Type B pancreatic cell (in vitro differentiated cells): ENCODE measurements at places on chromosomes 2 and 18. TPM values are rescaled to one million over a fixed set of nuclear protein-coding genes. Genes with fewer than 3 reads are reported as not detected.

DNA sequence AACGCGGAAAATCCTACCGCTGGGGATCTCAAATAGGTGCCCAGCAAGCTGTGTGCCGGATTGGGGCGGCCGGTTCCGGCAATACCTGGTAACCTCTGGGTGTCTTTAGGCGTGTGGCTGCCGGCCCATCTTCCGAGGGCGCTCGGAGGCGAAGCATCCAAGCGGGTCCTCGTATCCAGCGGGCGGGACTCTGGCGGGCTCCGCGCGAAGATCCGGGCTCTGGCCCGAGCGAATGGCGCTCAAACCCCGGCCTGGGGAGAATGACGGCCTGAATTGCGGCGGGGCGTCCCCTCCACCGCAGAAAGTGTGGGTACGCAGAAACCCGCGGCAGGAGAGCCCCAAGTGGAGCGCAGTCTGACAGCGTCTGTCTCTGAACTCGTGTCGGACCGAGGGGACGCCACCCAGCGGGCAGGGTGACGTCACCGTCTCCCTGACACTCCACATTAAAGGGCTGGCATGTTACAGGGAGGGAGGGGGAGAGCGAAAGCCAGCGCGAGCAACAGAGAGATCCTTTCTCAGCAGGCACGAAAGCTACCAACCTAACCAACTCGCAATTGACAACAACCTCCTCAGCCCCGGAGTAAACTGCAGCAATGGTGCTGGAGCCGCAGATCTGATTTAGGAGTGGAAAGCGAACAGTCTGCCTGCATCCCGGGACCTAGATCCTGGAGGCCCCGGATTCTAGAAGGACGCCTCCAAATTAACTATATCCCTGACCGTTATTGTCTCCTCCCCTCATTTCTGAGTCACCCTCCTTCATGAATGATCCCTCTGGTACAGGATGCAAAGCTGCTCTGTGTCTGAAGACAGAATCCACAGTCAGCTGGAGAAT lies at the start of gene SKOR2:
Gene SKOR2, minus strand, starts transcription at position 372 of the 832 bp plus-strand sequence. CDS start 2,477 bp downstream, outside the sequence.
- no peak for DNase-seq

DNA sequence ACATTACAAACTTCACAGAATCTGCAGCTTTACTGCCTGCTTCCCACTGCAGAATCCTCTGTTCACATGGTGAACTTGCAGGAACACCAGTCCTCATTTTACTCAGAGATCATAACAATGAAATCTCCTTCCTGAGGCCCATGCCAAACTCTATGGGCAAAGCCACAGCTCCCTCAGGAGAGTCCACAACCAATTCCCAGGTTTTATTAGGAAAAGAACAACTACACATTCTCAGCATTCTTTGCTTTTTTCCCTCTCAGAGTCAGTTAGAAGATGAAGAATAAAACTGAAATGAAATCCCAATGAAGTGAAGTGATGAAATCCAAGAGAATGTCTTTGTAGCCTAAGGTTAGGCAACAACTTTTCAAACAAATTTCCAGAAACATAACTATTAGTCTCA lies 233.7 kb downstream of the DSEL start:
- DNase-seq, result no peak

DNA sequence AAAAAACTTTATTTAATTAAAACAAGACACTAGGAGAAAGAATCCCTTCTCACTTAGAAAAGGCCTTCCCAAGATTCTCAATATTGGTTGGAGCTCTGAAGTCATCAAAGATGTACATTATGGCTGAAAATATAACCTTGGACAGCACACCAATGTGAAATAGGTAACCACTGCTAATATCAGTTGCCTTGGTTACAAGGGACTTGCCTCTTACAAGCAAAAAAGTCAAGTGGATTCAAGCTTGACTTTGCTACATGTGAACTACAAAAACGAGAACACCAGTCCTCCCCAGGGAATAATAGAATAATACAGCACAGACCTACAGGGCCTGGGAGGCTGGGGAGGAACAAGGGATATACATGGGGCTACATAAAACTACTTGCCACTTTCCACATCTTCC lies 46.1 kb downstream of the NABP1 start:
- DNase-seq, result no peak

- DNase-seq, result no peak
These were observed 44.2 kb upstream of the ITSN2 start for GRCh38 chr2:24404491-24404921.

- DNase-seq, result no peak
These were observed 55.2 kb upstream of the BCL11A start for GRCh38 chr2:60608679-60609078.

The ZNF519 gene
- total RNA-seq, result 10.5 and 31.4 TPM in 2 replicates

The CPLX4 gene
- not detected in 2 replicates for total RNA-seq

The FOSL2 gene
- 42.1 and 100 TPM in 2 replicates for total RNA-seq

The PDE1A gene
- 1.3 and 3.6 TPM in 2 replicates for total RNA-seq

The CYP27A1 gene
- total RNA-seq, result 6.5 and 6.9 TPM in 2 replicates

GRCh38 chr18:50170004-50170403 lies 24.9 kb downstream of the MYO5B start:
- no peak for DNase-seq

DNA sequence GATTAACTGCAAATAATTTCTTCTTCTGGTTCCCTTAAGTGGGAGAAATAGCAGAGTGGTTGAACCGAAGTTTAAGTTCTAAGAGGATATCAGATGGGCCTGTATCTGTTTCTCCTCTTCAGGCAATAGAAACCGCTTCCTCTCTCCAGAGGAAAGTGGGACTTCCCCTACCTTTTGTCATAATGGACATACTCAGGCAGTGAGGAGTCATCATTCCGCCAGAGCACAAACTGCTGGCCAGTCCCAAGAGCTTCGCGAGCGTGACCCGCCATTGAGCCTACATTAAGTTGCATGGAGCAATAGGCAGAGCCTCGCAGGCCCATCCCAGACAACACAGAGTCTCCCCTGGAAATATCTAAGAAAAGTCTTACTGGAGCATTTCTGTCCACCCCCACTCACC lies 158.9 kb downstream of the LDLRAD4 start:
- DNase-seq, result peak; percentile 40

DNA sequence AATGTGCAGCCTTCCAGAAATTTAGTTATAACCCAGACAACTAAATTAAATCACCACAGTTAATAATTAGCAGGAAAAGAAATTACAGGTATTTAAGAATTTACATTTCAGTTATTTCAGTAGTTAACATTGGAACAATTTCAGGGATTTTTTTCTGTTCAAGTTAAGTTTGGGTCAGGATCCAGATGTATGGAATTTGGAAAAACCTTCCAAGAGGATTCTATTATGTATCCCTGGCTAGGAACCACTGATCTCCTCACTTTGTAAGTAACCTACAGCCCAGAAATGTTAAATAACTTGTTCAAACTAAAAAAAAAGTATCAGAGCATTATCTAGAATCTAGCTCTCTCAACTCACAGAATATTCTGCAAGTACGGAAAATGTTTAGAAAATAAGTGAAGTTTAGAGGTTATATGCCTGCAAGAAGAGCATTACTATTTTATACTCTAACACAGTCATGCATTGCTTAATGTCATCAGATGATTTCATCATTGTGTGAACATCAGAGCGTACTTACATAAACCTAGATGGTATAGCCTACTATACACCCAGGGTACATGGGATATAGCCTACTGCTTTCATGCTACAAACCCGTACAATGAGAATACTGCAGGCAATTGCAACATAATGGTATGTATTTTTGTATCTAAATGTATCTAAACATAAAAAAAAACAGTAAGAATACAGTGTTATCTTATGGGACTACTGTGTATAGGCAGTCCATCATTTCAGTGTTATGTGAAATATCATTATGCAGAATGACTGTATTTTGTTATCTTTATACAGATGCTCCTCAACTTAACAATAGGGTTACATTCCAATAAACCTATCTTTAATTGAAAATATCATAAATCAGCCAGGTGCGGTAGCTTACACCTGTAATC lies 6.1 kb downstream of the NCKAP1 start:
- DNase-seq, result no peak

The ASAP2 gene
- total RNA-seq, result 45.6 and 49.6 TPM in 2 replicates

DNA sequence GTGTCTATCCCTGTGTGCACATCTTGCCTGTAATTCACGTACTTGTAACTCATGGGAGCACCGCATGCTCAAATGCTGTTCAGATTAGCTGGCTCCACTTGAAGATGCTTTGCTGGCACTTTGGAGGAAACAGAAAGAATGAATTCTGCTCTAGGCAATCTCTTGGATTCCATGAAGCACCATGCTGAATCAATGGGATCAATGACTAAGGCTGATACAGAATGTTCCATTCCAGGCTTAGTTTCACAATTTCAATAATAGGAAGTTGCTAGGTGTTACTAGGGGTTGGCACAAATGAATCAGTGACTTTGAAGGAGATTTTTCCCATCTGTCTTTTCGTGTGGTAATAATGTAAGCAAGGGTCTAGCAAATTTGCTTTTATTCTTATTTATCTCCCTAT lies 328.8 kb downstream of the OSR1 start:
- no peak for DNase-seq

The TFPI gene
- 9.6 and 12.2 TPM in 2 replicates for total RNA-seq

GRCh38 chr2:25032901-25033300 lies 9.0 kb upstream of the EFR3B start:
- DNase-seq, result no peak

DNA sequence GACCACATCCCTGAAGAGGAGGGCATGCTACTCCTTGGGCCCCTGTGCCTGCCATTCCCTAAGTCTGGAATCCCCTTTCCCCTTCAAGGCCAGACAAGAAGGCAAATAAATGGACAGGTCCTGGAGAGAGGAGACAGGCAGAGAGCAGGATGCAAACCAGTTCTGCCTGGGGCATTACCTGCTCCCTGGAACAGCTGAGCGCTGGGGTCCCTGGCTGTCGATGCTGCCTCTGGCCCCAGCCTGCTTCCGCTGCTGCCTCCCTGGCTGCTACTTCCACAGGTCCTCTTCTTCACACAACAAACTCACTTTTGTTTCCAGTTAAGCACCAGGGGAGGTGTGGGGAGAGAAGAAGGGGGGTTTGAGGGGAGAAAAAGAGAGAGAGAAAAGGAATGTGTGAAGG lies 53.1 kb downstream of the SLC4A5 start:
- peak; percentile 54 for DNase-seq
